ENCODE measurements at places on chromosomes 7 and 10.

- no peak for DNase-seq
Observed at GRCh38 chr10:116241085-116241484, 31.9 kb downstream of the GFRA1 start.

- no peak for DNase-seq
Observed at GRCh38 chr10:99938563-99938962, 71.2 kb downstream of the DNMBP start.

DNA sequence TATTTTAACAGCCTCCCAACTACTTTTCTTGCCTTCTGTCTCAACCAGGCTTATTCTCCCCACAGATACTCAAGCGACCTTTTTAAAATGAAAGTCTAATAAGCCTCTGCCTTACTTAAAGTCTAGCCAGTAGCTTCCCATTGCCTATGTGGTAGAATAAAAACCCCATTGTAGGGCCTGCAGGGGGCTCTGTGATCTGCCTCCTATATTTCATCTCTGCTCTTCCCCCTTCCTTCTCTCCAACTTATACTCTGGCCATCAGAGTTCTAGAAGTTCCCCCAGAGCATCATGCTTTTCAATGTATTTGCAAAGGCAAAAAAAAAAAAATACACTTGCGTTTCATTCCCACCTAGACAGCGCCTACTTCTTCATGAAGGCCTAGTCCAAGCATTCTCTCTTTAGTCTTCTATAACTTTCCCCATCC lies 167.7 kb upstream of the ADO start:
- no peak for DNase-seq

- peak; percentile 77 for DNase-seq
Observed at GRCh38 chr7:44184206-44184872, 4.9 kb downstream of the GCK start.

DNA sequence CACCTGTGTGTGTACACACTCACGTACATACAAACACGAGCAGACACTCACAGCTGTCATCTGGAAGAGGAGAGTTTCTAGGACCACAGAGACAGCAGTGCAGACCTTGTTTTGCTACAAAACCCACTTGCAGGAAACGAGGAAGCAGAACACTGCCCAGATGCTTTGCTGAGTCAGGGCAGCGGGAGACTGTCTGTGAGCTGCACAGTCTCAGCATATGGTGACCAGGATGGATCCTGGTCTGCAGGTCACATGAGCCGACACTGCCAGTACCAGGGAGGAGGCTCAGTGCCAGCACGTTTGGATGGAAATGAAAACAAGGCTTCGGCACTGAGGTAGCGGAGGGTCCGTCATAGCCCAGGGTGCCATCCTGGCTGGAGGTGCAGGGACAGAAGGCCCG lies 117.6 kb upstream of the DPP6 start:
- no peak for DNase-seq

DNA sequence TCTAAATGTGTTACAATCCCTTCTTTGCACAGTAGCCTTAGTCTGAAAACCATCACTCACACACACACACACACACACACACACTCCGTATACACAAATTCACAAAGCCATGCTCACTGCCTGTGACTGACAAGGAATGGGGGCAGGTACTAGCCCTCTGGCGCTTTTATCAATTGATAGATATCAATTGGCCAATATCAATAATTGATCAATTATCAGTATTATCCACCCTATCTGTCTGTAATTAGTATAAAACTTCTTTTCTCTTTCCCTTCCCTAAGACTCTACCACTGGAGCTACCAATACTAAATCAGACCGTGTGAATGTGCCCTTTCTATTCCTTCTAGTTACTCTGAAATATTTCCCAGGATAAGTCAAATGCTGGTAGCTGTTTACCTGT lies 2.1 kb downstream of the DENND11 start:
- DNase-seq: no peak

- DNase-seq: no peak
Observed at GRCh38 chr7:142585425-142585824, 163.8 kb upstream of the PRSS1 start.

DNA sequence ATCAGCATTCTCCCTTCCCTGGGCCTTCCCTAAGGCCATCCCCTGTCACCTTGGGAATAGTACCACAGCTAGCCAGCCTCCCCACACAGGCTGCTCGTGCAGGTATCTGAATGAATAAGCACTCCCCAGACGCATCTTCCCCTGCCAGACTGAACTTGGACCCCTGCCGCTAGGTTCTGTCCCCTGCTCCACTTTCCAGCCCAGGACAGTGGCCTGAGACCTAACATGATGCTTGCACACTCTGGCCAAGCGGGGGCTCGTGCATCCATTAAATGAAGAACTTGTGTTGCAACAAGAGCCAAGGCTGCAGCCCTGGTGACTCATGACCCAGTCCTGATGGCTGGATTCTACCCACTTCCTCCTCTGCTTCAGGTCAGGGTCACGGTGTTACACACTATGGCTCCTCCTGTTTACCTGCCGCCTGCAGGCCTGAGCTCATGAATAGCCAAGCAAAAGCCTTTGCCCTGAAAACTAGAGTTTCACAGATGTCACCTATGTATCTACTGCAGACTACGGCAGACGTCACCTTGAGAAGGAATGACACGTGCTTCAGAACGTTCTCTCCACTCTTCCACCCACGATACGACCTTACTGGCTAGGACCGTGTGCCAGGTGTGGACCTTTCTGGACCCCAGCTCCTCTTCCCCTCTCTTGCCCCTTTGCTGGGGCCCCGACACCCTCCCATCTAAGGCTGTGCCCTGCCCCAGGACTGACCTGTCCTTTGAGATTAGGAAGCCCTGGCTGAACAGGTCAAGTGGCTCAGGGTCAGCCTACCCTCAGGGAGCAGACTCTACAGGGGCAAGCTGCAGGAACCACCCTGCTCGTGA lies 6.5 kb downstream of the ASB13 start:
- peak; percentile 79 for DNase-seq

GRCh38 chr7:155469311-155470185 lies 11.6 kb downstream of the EN2 start:
- no peak for DNase-seq

DNA sequence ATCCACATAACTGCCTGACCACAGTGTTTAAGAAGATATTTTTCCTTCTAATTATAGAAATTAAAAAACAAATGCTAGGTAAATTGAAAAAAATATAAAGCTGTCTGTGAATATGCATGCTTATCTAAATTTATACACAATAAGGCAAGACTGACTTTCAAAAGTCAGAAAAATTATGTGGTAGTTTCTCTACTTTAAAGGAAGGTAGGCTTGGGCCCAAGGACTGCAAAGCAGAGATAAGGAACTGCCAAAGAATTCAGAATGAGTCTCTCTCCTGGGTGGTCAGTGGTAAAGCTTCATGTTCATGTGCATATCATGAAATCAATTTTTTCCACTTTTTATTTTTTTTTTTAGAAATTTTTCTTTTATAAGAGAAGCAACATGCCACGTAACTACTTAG lies 998.6 kb downstream of the REEP3 start:
- no peak for DNase-seq

GRCh38 chr10:86757113-86757972 lies 924 bp downstream of the BMPR1A start:
- DNase-seq: peak; percentile 22

GRCh38 chr7:19145434-19146115 lies 354 bp upstream of the FERD3L start:
- no peak for DNase-seq

All from AG08396 (cell line).